ENCODE measurements at places on chromosomes 4 and X.

DNA sequence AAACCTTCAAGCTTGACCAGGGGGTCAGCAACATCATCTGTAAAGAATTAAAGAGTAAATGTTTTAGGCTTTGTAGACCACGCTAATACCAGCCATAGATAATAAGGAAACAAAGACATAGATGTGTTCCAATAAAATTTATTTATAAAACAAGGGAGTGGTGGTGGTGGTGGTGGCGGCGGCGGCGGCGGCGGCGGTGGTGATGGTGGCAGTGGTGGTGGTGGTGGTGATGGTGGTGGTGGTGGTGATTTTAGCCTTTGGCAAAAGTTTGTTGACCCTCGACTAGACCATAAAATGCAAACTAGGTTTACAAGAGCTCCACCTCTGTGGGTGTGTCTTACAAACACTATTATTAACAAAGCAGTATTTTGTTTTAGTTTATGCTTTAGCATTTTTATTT lies 222.3 kb upstream of the SPOCK3 start:
- no peak for DNase-seq

DNA sequence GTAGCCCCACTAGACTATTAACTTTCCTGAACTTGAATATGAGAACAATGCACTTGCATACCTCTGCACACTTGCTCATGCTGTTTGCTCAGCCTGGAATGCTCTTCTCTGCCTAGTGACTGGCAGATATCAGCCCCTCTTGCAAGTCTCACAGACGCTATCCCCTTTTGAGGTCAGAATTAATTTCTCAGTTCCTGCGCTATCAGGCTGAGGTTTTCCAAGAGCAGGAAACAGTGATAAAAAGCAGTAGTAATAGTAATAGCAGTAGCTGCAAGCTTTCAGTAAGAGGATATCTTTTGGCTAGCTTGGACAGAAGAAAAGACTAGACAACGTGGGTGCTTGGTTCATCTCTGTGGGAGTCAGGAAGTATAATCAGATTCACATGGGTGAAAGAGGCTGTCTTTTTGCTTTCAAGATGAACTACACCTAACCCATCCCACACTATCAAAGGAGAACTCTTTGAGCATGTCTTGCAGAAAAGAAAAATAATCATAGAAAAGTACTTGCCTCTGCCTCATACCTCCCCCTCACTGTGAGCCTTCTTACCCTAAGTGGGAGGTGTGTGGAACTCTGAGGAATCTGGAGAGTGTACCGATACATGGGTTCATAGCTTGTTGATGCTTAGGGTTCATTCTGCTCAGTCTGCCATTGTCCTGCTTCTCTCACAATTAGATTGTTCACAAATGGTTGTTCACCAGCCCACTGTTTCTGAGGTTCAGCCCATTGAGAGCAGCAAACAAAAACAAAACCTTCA lies 11.3 kb upstream of the DRP2 start:
- no peak for DNase-seq

DNA sequence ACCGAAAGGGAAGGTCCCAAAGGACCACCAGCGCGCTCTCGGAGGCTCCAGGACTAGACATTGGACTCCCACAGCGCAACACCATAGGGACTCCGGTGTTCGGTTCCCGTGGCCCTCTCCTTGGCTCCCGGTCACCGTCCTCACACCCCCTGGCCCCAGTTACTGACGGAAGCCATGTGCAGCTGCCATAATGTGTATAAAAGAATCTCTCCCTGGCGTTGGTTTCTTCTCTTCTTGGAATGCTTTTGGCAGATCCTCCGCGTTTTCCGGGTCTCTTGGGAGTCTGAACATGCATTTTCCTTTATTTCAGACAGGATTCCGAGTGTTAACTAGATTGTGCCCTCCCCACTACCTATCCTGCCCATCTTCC lies 69.8 kb downstream of the FBXO8 start:
- DNase-seq = no peak

- DNase-seq = no peak
These were observed 308.5 kb downstream of the EVC2 start for GRCh38 chr4:5399790-5400421.

DNA sequence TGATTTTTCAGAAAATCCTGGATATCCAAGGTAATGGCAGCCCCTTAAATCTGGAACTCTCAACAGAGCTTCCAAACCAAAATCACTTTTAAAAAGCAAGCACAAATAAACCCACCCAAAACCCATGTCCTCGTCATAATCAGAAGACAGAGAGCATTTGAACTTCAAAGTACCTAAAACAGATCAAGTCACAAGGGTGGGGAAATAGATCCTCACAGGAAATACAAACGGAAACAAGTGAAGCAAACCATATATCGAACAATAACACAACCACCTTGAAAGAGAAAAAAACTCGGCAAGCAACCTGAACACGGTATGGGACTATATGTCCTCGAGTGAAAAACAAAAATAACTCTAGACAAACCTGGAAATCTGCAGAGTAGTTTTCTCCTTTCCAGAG lies 15.9 kb upstream of the CCNQ start:
- no peak for DNase-seq

DNA sequence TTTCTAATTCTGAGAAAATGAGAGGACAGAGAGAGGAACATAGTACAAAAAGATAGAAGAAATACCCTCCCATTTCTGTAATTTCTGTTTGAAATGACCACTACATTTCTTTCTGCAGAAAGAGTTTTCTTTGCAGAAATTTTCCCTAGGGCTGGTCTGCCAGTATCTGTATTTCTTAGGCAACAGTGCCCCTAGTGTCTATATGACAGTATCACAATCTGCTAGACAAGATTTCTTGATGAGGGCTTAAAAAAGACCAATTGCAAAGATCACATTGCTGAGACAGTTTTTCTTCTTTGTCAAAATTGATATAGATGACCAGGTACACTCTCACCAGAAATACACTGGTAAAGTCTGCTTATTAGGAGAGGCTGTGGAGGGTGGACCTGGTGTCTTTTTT lies 81.0 kb upstream of the ZDHHC15 start:
- DNase-seq = no peak

- DNase-seq = peak; percentile 52
These were observed 52.0 kb downstream of the TBC1D14 start for GRCh38 chr4:6961496-6962210.

GRCh38 chrX:137847376-137847775 lies 281.4 kb downstream of the ZIC3 start:
- DNase-seq = no peak

DNA sequence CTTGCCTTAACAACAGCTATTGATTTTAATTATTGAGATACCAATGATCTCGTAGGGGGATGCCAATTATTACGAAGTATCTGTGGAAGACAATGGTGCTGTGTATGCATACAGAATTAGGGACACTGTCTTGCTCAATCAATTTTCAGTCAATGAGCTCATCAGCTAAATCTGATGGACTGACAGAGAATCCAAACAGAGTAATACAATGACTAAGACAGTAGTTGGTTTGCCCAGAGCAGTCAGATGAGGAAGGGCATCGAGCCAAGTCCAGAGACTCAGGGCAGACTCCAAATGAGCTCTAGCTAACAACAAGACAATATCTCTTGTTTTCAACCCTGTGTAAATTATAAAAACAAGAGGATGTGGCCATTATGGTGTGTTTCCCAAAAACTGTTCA lies 14.7 kb upstream of the GSX2 start:
- DNase-seq = no peak

DNA sequence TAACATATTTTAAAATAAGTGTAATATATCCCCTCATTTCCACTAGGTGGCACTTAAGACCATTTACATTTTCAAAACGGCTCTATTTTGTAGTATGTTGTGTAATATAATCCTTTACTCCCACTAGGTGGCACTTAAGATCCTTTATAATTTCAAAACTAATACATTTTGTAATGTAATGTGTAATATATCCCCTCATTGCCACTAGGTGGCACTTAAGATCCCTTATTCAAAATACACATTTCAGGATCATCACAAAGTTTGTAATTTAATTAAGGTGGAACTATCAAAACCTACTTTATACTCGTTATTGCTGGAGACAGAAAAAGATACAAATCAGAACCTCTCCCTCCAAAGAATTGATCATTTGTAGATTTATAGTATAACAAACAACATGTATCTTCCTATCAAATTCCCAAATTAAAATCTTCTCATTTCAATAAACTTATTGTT lies 132.5 kb downstream of the ARHGAP6 start:
- DNase-seq = no peak

GRCh38 chr4:89136525-89136924 lies 25.2 kb downstream of the TIGD2 start:
- DNase-seq = no peak

- DNase-seq = no peak
These were observed 203.2 kb upstream of the FGF13 start for GRCh38 chrX:138914767-138915166.

Measured in activated CD8-positive, alpha-beta memory T cell treated with anti-CD3 and anti-CD28 coated beads for 24 hours (primary cell).